ENCODE measurements at places on chromosomes 4 and X.

- no peak for DNase-seq
Measured at GRCh38 chr4:37023504-37023903, 221.0 kb upstream of the NWD2 start.

DNA sequence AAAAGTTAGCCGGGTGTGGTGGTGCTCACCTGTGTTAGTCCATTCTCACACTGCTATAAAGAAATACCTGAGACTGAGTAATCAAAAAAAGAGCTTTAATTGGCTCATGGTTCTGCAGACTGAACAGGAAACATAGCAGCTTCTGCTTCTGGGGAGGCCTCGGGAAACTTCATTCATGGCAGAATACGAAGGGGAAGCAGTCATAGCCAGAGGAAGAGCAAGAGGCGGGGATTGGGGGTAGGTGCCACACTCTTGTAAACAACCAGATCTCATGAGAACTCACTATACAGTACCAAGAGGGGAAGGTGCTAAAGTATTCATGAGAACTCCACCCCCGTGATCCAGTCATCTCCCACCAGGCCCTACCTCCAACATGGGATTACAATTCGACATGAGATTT, 64.1 kb downstream of the BEND4 start:
- DNase-seq, result no peak

GRCh38 chr4:102444752-102445151, 56.4 kb upstream of the NFKB1 start:
- DNase-seq, result no peak

DNA sequence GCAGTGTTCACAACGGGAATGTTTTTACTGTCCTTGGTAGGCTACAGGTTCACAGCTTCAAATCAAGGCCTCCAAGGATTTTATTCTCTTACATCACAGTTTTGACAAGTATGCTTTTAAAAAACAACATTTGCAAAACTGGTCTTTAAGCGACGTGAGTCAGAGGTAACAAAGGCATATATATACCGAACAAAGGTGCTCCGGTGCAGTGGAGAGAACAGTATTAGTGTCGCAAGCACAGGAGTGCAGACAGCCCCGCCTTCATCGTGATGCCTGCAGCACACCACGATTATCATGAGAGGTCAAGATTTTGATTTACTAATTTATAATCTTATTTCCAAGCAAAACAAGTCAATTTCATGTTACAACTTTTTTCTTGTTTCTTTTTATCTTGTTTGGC, 90.8 kb downstream of the GATB start:
- no peak for DNase-seq

DNA sequence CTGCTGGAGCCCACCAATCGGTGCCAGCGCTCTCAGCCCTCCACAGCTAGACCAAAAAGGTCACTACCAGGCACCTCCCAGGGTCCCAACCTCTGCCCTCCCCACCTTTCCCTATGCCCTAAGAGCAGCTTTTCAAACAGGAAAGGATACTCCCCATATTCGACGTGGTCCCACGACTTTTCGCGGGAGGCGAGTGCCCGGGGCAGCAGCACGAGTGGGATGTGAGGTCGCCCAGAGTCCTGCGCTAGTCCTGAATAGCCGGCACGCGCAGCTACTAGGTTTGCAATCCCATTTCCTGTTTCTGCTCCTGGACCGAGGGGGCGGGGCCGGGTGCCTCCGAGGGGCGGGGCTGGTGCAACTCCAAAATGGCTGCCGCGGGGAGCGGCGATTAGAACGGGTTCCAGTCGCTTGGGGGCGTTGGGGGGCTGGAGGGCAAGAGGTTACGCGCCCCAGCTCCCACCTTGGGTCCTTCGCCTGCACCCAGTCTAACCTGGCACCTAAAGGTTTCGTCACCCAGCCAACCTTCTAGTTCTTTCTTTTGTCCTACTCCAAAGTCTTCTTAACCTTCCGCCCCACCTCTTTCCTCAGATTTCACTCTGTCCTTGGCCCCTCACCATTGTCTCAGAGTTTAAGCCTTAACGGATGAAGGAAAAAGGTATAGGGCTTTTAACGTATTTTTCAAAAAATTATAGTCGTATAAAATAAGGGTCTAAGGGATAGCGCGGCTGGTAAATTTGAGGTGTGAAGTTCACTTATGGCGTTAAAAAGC, 85.0 kb upstream of the TENT5D start:
- no peak for DNase-seq

GRCh38 chr4:76723373-76723772, 174.6 kb downstream of the SOWAHB start:
- DNase-seq, result no peak

- no peak for DNase-seq
Measured at GRCh38 chr4:92104506-92104905, 199.3 kb upstream of the GRID2 start.

GRCh38 chrX:134552351-134552750, 92.4 kb downstream of the HPRT1 start:
- DNase-seq, result no peak

- no peak for DNase-seq
Measured at GRCh38 chrX:48698306-48698705, 1.8 kb downstream of the SUV39H1 start.

- DNase-seq, result no peak
Measured at GRCh38 chrX:109841869-109842579, 109.0 kb upstream of the ACSL4 start.

- DNase-seq, result no peak
Measured at GRCh38 chr4:183790661-183791060, 114.4 kb upstream of the STOX2 start.

DNA sequence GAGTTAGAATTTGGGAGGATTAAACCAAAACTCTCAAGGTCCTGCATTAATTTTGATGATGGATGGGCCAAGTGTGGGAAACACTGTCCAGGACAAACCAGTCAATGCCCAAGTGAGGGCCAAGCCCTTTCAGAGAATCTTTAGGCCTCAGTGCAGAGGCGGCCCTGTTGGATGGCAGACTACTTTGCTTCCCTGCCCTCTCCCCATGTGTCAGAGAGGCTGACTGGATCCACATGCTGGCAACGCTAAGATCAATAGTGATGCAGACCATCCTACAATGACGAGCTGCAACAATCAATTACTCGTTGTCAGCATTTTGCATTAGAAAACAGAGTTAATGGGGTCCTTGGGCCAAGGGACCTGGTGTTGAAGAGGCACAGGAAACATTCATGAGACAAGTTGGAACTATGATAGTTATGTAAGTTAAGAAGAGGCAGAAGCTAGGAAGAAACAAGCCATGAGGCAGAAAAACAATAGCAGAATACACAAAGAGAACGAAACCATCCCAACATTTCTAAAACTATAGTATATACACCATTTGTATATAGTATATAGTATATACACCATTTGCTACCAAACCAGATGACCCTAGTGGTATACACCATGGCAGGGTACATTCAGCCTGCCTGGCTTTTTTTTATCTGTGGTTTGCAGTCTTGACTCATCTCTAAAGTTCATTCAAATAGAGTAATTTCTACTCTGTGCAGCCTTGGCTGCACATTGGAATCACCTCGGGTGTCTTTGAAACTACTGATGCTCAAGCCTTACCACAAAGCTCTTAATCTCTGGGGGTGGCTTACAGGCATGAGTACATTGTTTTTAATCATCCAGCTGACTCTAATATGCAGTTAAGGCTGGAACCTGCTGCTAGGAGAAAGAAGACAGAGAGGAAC, 147.7 kb upstream of the GYPA start:
- no peak for DNase-seq

GRCh38 chrX:118455013-118455412, 40.6 kb upstream of the DOCK11 start:
- DNase-seq, result no peak

- no peak for DNase-seq
Measured at GRCh38 chr4:154573190-154573870, 10.5 kb downstream of the FGB start.

GRCh38 chr4:151922306-151922705, 161.5 kb upstream of the GATB start:
- DNase-seq, result no peak

GRCh38 chr4:75779105-75779757, 54.9 kb downstream of the USO1 start:
- DNase-seq, result no peak

DNA sequence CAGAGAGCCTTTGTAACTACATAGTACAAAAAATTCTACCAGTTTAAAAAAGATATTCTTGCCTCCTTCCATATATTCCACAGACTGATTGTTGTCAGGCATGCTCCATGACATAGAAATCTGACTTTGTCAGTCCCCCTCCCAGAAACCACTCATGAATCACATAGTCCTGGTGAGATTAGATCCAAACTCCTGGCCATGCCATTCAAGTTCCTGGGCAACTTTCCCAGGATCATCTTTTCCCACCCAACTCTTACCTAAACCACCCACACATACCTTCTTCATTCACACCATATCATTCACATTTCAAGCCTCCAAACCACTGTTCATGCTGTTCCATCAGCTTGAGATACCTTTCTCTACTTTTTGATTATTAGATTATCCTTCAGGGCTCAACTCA, 46.4 kb downstream of the SLC16A2 start:
- no peak for DNase-seq

Data from anterior cingulate cortex (tissue), 58 donors.